ENCODE measurements at places on chromosomes 3 and 15.

DNA sequence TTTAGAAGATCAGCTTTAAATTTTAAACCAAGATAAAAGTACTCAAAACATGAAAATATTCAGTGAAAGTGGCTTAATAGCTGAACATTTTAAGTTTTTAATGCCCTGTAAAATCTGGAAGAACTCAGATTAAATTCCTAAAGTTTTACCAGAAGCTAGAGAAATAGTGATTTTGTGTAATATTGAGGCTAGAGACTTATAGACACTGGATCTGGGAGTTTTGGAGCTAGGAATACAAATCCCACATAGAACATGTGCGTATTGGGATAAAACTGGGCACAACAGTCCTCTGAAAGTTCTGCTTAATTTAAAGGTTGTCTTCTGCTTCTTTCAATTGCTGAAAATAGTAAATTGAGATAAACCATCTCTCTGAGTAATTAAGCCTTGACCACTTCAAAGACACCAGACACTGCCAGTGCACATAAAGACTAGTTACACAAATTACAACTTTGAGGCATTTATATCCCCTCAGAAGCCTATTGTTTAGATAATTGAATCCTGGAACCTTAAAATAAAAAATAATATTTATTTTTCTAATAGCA is 1382.5 kb downstream of the OTOL1 start:
- no peak for DNase-seq

DNA sequence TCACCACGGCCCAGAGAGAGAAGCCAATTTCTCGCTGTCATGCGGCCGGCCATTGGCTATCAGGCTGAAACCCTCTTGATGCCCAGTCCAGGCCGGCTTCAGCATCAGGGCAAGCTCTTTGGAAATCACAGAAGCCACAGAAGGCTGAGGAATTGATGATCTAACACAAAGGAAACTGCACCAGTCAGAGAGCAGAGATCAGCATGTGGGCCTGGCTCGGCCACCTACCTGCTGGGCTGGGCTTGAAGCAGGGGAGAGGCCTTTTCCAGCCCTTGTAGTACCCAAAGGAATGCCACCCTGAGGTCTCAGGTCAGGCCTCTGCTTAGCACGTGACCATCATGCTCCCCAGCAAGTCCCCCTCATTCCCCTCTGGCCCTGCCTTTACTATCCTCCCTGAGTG is 119.1 kb downstream of the TLE3 start:
- no peak for DNase-seq

GRCh38 chr3:16090706-16091105 is 83.8 kb upstream of the GALNT15 start:
- DNase-seq = no peak

GRCh38 chr3:117628823-117629291 is 919.3 kb downstream of the TUSC7 start:
- DNase-seq = no peak

GRCh38 chr3:124768812-124769211 is 38.6 kb downstream of the UMPS start:
- DNase-seq = no peak

GRCh38 chr3:168165390-168166269 is 69.9 kb upstream of the GOLIM4 start:
- no peak for DNase-seq

DNA sequence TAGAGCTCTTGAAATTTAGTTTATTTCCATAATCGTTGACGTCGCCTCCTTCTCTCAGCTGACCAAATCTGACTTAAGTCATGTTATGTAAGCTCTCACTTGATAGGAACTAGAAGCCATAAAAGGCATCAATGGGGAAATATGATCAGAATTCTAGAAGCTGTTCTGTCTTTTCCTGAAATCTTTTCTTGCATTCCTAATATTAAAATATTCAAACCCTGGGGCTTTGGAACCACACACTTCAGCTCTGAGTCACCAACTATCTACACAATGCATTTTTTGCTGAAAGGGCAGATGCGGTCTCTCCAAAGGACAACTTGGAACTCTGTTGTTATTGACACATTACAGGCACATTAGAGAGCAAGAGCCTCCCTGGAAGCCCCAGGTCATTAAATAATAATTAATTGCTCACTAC is 91.3 kb downstream of the LARS2 start:
- DNase-seq = no peak

GRCh38 chr15:42890161-42890913 is 30.2 kb downstream of the TTBK2 start:
- DNase-seq = no peak

DNA sequence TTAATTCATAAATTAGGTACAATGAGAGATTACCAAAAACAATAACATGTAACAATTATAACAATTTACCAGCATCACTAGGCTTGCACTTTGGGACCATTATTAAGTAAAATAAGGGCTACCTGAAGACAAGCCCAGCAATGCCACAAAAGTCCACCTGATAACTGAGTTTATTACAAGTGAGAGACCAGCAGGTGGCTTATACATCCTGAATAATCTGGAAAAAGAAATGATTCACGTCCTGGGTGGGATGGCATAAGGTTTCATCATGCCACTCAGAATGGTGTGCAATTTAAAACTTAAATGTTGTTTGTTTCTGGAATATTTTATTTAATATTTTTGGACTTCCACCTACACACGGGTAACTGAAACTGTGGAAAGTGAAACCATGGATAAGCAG is 1287.1 kb upstream of the GBE1 start:
- no peak for DNase-seq

DNA sequence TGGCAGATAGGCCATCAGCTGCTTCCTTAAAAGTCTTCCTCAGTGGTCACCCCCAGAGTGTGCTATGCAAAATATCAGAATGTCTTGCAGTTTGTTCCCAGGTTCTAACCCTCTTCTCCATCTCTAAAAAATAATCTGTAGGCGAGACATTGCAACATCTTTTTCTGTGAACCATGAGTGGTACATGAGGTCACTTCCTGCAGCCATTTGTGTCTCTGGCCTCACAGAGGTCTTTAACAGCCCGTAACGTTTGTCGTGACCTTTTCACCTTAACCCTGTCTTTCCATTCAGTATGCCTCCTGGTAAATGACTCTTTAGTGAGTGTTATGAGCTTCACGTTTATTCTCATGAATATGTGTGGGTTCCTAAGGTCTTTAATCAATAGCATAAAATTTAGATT is 145.4 kb downstream of the KLHL25 start:
- no peak for DNase-seq

- no peak for DNase-seq
These were observed 3.2 kb upstream of the PODXL2 start for GRCh38 chr3:127625821-127626220.

DNA sequence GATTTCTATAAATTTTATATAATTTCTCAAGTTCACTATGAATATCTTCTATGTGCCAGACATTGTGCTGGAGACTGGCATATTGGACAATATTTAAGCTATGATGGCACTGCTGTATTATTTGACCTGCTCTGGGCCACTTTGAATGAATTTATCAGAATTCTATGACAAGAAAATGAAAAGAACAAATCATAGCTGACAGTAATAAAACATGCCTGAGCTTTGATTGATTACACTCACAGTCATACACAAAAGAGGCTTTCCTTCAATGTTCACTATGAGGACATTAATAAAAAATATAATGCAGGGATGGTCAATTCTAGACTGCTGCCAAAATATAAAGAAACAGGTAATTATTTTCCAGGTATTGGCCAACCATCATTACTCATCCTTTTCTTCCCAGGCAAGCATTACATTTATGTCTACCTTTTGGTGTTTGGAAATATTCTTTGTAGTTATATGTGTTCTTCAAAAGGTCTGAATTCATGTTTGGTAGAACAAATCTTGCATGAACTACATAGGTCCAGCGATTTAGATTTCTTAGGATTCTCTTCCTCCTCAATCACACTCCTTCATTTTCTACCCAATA is 81.0 kb upstream of the ALCAM start:
- no peak for DNase-seq

- no peak for DNase-seq
These were observed 15.3 kb upstream of the EPHB3 start for GRCh38 chr3:184546252-184546651.

DNA sequence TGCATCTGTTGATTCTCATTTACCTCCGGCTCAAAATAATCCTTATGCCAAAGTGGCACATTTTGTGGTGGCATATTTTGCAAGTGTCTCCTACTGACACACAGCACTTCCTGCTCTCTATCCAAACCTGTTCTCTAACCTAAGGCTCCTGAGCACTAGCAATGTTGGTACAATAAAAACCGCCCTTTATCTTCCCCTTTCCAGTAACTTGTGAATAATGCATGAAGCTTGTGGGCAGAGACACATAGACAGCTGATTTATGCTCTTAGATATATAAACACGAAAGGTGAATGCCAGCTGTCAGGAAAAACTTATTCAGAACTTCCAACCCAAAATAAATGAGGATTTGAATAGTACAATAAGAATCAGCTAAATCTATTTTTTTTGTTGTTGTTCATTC is 34.6 kb upstream of the ARPIN start:
- no peak for DNase-seq

DNA sequence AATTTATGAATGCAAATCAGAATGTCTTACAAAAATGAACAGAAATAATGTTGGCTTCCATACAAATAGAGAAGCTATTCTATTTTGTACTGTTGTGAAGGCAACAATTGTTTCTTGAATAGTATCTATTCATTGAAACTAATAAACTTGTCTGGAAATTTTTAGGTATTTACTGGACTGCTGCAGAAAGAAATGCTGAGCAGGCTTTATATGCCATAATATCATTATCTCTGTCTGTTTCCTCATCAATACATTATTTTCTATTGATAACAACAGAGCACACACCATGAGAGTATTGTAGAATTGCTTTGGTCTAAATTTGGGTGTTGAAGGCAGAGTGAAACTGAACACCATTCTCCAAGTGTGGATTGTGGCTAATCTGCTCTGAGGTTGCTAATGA is 216.5 kb upstream of the CGNL1 start:
- DNase-seq = no peak

DNA sequence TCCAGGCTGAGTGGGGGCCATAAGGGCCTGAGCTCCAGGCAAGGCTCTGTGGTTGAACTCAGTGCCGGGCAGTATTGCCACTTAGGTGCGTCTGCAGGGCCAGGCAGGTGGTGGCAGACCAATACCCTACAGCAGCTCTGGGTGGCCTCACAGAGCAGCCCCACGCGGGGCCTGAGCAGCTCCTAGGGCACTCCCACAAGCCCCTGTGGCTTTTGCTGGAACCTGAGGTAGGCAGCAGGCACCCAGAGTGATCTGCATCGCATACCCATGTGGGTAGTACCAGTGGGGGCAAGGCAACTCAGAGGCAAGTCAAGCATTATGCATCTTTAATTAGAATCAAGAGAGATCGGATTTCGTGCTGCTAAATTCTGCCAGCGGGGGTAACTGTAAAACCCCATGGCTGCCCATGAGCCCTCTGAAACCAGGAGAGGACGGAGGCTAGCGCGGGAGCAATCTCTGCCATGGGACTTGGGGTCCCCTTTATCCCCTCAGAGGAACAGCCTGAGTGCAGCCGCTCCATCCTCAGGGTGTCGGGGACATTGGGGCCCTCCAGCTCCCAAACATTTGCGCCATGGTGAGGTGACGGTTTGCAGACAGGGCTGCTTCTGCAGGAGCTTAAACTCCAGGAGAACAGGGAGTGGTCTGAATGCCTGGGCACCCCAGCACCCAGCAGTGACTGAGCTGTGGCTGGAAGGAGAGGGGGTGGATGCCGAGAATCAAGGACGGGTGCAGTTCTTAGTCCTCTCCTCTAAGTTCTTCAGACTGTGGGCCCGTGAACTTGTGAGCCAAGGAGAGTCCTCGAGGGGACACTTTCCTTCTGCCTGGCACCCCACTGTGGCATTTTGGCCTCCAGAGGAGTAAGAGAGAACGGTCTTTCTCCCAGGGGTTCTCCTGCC is 62.4 kb upstream of the PCSK6 start:
- no peak for DNase-seq

DNA sequence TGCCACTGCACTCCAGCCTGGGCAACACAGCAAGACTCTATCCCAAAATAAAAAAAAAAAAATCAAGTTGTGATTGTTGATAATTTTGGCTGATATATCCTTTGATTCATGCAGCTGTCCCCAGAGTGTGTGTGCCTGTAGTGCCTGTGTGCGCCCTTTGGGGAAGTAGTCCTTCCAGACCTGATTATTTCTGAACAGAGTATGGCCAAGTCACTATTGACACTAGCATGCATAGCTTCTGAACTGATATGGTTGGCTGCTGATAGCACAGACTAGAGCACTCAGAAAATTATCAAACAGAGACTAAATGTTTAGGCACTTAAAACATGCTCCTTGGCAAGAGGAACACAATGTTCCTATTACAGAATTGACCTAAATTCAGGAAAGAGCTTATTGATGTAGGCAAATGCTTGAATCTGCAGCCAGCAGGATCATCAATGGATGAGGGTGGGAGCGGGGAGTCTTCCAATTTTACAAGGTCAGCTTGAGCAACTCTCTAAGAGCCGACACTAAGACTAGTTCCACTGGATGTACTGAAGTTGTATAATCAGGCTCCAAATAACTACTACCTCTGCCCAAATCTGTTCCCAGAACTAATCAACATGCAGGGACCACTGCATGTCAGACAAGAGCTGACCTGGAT is 17.7 kb upstream of the PTPN9 start:
- DNase-seq = no peak

GRCh38 chr15:61629269-61629668 is 400.2 kb upstream of the RORA start:
- no peak for DNase-seq

DNA sequence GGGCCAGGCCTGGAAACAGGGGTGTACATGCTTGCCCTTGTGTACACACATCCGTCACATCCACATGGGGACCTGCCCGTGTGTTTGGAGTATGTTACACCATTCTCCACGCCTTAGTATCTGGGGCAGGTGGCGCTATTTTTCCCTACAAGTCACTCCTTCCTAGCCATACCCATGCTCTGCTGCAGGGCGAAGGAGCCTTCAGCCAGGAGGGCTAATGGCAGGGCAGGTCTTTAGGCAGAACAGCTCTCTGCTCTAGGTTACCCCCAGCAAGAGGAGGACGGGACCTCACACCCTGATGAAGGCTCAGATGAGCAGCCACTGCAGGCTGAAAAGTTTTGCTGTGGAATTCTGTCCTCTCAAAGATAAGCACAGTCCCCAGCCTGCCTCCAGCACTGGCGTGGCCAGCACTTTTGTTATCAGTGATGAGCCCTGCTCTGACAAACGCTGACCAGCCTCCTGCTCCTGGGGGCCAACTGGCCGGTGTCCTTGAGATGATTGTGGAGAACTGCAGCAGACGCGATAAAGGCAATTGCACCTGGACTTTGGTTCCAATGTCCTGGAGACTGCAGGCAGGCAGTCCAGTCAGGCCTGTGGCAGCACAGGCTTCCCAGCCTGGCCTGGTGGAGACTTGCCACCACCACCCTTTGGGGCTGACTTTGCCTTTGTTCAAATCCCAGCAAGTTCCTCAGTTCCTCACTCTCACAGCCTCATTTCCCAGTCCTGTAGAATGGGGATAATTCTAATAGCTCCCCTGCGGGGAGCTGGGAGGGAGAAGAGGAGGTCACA is 19.8 kb upstream of the PIGZ start:
- DNase-seq = no peak

- no peak for DNase-seq
These were observed 31.1 kb upstream of the DYNC1LI1 start for GRCh38 chr3:32601722-32602121.

GRCh38 chr15:33454346-33454745 is 143.6 kb downstream of the RYR3 start:
- DNase-seq = no peak
